ENCODE measurements at places on chromosomes 16 and 17.
A peak's percentile ranks its signal among the peaks of the same experiment; 100 is the strongest.

DNA sequence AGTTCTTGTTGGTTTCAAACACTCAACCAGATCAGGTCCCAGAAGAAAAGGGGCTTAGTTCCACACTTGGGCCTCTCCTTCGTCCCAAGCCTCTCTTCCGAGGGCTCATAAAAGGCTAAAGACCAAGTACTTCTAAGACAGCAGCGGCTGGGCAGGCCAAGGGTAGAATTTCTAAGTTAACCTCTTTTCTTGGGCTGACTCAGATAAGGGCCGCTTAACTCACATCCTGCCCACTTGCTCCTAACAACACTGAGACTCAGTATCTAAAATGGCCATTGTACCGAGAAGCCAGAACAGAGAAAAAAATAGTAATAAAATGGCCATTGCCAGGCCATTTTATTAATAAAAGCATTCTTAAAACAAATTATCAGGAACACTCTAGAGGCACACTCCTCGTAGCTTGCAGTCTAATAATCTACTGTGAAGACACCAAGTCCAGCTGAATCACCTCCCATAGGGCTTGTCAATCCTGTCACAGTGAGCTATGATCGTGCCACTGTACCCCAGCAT, 42.1 kb downstream of the RANBP10 start:
- DNase-seq, result no peak

DNA sequence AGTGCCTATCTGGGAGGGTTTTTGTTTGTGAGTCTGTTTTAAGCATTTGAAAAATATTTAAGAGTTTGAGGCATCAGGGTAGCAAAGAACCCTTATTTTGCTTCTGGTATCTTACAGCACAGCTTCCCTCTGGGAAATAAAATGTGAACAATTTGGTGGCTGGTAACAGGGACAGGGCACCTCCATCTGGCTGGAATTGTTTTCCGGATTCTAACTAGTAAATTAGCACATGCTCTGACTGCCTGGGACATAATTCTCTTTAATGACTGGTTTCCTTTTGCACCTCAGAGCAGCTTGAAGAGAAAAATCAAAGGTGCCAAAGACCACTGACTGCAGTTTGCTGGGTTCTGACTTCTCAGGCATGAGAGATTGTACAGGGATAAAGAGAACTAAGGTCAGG, 469.1 kb downstream of the GRIN2A start:
- DNase-seq, result no peak

- DNase-seq, result no peak
These were observed 102.1 kb downstream of the PITPNC1 start for GRCh38 chr17:67479148-67479547.

DNA sequence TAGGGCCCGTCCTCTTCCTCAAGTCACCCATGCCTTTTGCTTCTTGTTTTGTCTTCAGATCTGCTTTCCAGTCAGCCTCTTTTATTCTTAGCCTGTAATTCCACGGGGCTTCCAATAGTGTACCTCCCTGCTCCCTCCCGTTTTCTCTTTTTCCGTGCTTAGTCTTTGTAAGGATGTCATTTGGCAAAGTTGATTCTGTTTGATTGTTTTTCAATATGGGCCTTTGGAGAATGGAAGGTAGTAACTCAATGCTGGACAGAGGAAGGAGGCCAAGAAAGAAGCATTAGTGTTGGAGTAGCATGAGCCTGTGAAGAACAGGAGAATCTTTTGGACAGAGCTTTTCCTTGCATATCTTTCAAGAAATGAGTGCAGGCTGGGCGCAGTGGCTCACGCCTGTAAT, 6.5 kb downstream of the WWP2 start:
- DNase-seq, result no peak

- no peak for DNase-seq
These were observed 647.0 kb downstream of the MAF start for GRCh38 chr16:78953526-78953925.

- DNase-seq, result no peak
These were observed 77.0 kb downstream of the CDH11 start for GRCh38 chr16:65044873-65045272.

DNA sequence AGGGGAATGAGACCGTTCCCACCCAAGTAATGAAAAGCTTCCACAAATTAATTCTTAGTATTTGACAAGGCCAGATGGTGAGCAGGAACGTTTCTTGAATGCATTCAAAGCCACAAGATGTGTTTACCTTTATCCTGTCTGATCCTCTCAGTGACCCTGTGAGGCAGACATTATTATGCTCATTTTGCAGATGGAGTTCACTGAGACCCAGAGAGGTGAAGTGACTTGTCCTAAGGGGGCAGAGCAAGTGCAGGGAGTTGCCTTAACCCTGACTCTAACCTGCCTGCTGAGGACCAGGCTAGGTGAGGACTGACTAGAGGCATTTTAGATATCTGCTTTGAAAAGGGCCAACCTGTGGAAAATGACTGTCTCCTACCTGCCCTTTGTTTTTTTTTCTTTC, 156.7 kb downstream of the HAPSTR1 start:
- DNase-seq, result no peak

DNA sequence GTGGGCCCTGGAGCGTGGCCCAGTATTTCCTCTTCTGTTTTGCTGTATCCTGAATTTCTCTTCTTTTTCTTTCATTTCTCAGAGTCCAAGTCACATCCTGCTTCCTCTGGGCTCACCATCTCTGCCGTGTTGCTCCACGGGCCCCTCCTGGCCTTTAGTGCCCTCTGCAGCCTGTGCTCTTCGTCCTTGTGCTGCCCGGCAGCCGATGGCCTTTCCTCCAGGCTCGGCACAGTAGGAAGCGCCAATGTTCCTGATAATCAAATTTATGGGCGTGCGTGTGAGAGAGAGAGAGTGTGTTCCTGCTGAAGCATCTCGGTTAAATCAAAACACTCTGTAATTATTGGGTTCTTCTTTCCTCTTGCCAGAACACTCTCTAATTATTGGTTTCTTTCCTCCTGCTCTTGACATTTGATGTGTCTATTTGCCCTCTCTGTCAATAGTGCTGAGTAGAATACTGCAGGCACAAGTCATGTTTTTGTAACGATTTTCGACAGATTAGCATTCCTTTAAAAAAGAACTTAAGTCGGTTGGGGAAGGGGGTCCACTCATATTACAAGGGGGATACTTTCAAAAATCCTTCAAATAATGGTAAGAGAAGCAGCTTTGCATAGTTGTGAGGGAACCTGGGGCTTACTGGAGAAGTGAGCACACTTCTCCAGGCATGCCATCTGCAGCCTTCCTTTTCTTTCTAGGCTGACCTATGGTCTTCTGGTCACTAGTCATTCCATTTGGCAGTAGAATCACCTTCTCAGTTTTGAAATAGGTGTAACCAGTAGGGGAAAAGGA, 126.6 kb downstream of the RPTOR start:
- DNase-seq, result no peak

DNA sequence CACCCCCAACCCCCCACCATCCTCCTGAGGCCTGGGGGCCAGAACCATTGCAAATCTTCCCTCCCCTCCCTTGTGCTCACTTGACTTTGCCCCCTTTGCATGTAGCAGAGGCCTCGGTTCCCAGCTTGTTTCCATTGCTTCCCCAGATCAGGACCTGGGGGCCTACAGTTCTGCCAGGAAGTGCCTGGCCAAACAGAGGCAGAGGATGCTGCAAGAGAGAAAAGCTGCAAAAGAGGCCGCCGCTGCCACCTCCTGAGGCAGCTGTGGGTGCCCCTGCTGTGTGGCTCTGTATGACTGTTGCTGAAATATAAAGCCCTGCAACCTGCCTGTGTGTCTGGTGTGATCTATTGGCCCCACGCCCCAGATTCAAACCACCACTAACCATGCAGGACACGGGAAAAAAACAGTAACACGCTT, 2.3 kb downstream of the NDUFB10 start:
- DNase-seq, result peak; percentile 34

DNA sequence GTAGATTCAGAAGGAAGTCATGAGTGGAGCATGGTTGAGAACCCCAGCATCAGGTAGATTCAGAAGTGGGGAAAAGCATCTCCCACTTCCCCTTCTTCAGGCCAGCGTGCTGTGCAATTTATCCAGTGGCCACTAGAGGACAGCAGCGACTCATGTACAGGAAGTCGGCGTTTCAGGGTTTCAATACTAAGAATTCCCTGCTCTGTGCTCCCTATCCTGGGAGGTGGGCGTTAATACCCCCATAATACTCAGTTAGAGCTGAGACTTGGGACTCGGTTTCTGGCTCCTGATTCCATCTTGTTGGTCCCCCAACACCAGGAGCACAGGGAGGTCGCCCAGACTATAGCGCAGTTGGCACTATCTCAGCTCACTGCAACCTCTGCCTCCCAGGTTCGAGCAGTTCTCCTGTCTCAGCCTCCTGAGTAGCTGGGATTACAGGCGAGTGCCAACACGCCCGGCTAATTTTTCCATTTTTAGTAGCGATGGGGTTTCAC, 75.3 kb upstream of the AMZ2 start:
- DNase-seq, result peak; percentile 52

DNA sequence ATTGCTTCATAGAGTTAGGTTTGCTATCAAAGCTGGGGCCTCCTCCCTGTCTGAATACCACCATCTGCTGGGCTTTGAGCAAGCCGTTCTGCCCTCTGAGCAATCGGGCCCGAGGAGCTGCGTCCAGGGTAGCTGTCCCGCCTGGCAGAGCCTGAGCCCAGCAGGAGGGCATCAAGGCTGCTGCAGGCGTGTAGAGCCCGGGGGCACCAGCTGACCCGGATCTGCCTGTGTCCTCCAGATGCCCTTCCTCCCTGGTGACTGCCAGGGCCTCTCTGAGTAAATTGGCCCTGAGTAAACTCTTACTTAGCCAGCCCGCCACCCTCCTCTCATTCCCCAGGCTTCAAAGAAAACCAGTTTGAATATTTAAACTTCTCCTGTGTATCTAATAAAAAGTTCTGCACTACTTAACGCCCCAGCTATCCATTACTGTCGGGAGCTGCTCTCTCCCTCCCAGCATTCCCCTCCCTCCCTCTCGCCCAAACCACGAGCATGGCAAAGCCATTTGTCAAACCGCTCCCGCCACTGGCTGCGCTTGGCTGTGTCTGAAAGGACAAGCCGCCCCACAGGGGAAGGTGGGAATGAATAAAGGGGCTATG, 16.4 kb downstream of the CDK5RAP3 start:
- DNase-seq, result no peak

DNA sequence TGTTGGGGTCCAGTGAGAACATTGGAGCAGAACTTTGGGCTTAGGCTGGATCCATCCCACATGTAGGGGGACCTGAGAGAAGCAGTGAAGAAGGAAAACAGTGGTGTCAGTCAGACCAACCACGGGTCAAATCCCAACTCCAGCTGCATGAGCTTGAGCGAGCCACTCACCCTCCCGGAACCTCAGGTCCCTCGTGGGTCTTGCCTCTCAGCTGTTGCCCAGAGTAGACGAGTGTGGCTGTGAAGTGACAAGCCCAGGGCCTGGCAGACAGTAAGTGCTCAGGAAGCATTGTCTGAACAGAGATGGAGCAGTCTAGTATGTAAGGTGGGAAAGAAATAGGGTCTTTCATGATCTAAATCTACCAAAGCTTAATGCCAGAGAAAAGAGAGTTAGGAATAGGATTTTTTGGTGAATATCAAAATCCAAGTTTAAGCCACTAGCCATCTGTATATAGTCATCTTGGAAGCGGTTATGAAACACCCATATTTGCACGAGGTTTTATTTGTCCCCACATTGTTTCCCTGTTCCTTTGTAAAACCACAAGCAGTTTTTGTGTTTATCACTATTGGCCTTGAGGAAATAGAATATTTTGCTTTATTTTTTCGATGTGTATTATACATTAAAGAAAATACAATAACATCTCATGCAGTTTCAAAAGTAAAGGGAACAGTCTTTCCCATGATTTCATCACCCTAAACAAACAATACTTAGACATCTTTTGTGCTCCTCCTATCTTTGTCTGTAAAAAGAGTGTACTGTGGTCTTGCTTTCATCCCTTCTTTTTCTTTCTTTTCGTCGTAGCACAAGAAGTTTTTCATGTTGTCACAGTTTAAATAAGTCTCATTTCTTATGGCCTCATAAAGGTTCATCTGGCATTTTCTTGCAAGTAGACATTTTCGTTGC, 112.0 kb downstream of the CLEC16A start:
- no peak for DNase-seq

DNA sequence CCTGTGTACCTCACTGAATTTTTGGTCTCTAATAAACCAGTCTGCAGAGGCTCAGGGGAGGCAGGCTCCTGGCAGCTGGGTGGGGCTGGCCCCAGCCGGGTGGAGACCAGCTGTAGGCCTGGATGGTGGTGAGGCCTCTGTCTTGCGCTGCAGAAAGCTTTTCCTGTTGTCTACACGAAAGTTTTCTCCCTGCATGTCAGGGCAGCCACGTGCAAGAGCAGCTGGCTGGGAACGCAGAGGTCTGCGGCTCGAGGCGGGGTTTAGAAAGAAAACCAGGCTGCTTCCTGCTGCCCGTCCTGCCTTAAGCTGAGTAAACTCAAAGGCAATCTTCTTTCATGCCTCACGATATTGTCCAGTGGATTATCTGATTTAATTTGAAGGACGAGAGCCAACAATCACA, 2.4 kb downstream of the SERPINF1 start:
- no peak for DNase-seq

DNA sequence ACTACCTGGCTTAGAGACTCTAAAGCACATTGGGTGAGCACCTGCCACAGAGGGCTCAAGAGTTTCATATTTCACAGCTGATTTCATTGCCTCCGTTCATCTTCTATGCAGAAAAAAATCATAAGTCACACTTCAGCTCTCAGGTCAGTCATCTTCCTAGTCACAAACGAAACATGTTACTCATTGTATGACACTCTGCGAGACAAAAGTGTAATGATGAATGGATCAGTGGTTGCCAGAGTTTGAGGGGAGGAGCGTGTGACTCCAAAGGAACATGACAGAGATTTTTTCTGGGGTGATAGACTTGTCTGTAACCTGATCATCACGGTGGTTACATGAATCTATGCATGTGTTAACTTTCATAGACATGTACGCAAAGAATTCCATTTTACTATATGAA, 195.2 kb upstream of the CNTNAP4 start:
- no peak for DNase-seq

GRCh38 chr17:35449371-35449931, 885 bp upstream of the SLFN13 start:
- no peak for DNase-seq

DNA sequence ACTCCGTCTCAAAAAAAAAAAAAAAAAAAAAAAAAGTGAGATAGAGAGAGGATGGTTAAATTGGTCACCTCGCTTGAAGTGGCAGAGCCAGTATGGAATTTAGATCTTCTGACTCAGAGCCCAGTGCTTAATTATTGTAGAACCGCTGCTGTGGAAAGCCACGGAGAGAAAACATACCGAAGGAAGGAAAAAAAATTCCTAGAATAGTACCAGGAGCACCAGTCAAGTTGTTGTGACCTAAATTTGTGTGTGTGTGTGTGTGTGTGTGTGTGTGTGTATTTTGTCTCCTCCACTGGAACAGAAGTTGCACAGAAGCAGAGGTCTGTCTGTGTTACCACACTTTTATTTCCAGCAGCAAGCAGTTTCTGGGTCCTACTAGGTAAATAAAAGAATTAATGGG, 10.6 kb upstream of the NUP85 start:
- DNase-seq, result no peak

DNA sequence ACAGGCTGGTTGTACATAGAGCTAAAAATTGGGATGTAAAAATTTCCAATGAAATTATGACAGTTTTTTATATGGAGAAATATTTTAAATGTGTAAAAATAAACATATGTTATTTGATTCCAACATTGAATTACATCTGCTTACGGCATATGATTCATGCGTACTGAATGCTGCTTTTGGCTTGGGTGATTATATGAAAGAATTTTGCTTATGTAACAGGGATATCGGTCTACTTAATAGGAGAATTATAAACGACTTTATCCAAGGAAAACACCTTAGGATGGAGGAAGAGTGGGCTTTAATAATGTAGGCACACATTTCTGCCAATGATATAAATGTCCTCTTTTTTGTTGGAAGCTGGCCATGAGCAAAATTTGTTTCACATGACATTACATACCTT, 197.3 kb upstream of the GOT2 start:
- DNase-seq, result no peak
